ENCODE measurements at places on chromosomes 7 and 10. TPM values are rescaled to one million over a fixed set of nuclear protein-coding genes. Genes with fewer than 3 reads are reported as not detected.

The CREB3L2 gene
- 18.0 TPM for total RNA-seq

The ATP6V0A4 gene
- 0.39 TPM for total RNA-seq

The ZNF488 gene
- 0.53 TPM for total RNA-seq

DNA sequence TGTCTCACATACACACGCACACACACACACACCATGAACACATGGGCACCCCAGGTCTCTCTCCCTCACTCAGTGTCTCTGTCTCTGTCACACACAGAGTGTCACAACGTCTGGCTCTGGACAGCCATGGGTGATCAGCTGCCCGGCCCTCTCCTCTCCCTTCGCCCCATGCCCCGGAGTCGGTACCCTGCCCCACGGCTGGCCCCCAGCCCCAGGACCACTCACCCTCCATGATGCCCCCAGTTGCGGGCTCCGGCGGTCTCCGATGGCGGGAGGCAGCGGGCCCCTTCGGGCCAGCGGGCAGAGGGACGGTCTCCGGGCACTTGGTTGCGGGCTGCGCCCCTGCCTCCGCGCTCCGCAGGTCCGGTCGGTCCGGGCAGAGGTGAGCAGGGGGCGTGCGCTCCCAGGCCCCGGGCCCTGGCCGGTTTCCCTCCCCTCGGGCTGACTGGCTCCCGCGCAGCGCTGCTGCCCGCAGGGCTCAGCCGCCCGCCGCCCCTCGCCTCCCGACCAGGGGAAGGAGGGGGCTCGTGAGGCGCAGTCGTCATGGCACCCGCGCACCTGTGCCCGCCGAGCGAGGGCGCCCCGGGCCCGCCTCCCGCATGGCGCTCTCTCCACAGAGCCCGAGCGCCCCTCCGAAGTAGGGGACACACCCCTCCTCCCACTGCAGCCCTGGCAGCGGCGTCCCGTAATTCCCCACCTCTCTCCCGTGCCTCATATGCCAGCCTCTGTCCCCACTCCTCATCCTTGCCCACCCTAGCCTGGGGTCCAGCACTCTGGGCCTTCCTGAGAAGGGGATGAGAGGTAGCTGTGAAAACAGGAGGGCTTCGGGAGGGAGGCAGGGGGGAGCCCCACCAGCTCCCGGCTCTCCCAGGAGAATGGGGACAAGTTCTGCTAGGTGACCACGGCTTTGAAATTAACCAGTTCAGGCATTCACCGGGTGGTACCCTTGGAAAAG is at the start of gene NPFFR1:
NPFFR1 (minus strand) TSS at position 560 of the 955 bp plus-strand sequence; CDS start at position 232, 328 bp downstream.
- no peak for DNase-seq

DNA sequence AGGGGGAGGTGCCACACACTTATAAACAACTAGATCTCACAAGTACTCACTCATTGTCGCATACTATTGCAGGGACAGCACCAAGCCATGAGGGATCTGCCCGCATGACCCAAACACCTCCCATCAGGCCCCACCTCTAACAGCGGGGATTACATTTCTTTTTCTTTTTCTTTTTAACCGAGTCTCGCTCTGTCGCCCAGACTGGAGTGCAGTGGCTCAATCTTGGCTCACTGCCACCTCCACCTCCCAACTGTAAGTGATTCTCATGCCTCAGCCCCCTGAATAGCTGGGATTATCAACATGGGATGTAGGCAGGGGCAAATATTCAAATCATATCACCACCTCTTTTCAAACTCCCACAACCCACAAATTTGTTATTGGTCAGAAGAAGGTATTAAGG is 76.7 kb downstream of the SKAP2 start:
- DNase-seq, result no peak

GRCh38 chr10:118330295-118331076 is 11.6 kb downstream of the FAM204A start:
- DNase-seq, result no peak

DNA sequence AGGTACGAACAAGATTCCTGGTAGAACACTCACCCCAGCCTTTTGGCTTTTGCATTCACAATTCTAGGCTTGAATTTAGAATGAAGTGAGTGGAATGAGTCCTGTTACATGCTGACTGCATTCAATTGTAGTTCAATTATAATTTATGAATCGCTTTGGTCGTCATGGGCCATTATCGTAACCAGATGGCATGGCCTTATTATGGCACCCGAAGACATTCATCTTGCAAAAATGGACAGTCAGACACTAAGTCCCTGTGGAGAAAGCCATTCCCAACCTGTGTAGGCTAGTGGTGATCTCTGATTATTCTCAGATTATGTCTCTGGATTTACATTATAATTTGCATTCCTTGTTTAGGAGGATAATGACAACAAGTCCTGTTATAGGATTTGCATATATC is 292.4 kb upstream of the NPSR1 start:
- no peak for DNase-seq

DNA sequence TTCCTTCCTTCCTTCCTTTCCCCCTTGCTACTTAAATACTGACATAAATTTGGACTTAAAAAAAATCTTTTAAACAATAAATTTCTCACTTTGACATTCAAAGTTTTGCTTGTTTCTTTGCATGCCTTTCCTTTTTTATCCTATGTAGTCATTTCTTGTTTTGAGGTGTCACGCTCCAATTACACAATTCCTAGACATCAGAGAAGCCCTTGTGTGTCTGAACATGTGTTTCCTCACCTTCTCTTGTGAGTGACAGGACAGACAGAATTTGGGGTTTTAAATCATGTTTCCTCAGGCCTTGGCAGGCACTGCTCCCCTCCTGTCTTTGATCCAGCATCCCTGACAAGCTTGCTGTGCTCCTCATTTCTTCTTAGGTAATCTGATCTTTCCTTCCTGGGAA is 91.3 kb downstream of the CYTH3 start:
- no peak for DNase-seq

DNA sequence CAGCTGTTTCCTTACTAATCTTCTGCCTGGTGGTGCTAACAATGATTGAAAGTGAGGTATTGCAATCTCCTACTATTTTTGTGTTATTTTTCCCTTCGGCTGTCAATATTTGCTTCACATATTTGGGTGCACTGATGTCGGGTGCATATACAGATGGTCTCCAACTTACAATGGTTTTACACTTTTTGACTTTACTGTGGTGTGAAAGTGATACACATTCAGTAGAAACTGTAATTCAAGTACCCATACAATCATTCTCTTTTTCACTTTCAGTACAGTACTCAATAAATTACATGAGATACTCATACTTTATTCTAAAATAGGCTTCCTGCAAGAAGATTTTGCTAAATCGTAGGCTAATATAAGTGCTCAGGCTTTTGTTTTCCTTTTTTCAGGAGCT is 73.2 kb downstream of the RNF216 start:
- no peak for DNase-seq

GRCh38 chr7:35722054-35722849 is 27.3 kb upstream of the HERPUD2 start:
- no peak for DNase-seq

DNA sequence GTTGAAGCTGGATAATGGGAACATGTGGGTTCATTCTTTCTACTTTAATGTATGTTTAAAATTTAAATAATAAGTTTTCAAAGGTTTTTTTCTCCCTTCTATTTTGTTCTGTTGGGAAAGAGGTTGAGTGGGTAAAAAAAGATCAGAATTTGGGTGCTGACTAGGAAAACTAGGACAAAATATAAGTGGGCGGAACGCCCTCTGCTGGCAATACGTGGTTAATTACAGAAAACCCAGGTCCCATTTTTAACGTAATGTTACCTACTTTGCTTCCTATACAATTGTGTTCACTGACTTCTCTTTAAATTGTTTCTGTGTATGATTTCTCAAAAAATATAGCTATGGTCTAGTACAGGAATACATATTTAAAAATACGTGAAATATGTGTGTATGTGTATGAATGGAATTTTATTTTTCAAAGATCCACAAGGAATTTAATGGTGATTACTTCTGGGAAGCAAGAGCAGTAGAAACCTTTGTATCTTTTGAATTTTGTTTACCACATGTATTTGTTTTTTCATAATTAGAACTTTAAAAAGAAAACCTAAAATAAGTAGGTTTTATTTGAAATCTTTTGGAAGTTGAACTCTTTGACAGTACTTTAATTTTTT is 8.7 kb downstream of the ECD start:
- peak; percentile 7 for DNase-seq

GRCh38 chr7:84490661-84491060 is 296.1 kb upstream of the SEMA3A start:
- DNase-seq, result no peak

DNA sequence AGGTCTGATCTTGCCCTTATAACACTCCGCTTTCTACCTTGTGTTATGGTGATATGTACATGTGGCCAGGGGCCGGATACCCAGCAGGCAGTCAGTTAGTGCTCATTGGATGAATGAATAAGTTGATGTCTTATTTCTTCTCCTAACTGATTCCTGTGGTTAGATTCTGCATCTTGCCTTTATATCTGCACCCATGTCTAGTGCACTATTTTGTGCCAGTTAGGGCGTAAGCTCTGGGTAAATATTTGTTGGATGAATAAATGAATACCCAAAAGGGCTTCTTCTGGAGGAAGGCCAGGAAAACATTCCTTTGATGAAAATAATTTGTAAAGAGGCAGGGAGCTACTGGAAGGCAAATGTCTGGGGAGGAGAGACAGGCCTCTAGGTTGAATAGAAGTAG is 148.2 kb downstream of the CHN2 start:
- DNase-seq, result no peak

DNA sequence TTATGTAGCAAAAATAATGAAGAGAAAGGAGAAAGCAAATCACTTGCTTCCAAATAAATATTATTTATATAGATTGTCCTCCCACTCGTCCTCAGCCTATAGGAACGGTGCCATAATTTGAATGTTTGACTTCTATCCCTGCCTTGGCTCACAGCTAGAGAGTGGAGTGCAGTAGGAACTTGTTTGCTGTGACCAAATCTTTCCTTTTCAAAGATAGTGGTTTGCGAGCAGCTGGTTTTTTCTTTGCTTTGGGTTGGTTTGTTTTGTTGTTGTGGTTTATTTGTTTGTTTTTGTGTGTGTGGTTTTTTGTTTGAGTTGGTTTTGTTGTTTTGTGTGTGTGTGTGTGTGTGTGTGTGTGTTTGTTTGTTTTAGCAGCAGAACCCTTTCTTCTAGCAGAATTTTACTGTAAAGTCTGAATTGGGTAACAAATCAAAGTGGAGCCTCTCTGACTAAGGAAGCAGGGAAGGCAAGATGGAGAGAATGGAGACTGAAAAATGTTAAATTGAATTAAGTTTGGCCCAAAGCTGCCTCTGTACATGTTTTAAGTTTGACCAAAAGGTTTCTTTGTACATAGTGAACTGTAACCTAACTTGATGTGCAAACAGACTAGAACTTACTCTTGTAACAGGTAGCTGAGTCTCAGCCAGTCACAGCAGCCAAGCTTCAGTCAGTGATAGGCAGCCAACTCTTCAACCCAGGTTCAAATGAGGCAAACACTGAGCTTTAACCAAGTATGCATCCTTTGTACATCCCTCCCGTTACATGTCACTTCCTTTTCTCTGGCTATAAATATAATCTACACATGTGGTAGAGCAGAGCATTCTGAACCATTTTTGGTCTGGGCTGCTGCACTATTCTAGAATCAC is 149.5 kb upstream of the LRGUK start:
- no peak for DNase-seq

GRCh38 chr7:37359662-37360444 is 88.8 kb downstream of the ELMO1 start:
- DNase-seq, result no peak

DNA sequence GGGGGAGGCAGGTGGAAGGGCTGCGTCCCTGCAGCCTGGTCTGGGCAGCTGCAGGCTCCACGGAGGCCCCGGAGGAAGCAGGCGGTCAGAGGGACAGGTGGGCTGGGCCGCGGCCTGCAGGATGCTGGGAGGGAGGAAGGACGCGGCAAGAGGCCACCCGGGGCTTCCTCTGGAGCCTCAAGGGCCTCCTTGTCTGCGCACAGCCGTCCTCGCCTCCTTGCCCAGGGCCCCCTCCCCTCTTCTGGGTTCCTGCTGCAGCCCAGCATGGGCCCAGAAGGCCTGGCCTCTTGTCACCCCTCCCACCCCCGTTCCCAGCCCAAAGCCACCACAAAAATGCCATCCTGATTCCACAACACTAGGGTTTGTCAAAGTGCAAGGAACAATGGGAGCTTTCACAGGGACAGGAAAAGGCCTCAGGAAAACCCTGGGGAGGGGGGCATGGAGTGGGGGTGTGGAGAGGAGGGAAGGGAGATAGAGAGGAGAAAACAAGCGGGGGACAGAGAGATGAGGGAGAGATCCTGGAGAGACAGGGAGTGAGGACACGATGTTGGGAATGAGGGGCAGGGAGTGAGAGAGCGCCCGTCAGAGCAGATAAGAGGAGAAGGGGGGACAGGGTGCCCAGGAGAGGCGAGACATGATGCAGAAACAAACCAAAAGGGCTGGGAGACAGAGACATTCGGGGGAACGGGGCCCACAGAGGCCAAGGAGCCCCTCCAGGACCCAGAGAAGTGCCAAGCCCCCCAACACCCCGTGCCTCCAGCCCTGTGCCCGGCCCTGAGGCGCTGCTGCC is 41.8 kb downstream of the ZCCHC24 start:
- DNase-seq, result peak; percentile 85

- DNase-seq, result no peak
These were observed 10.9 kb upstream of the ZFAND2A start for GRCh38 chr7:1170741-1171501.

DNA sequence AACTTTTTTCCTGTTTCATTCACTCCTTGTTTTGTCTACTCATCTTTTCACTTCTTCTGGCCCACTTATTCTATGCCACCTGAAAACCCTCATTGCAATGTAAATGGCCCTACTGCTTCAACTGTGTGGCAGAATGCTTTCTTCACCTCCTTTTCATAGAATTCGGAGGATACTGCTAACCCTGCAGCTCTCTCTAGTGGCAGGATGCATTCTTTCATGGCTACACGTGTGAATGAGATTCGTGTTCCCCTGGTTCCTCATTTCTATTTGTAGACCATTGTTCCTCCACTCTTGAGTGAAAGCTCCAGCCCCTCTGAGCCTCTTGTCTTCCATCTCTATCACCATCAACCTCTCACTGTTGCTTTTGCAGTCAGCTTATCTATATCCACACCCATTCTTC is 20.9 kb upstream of the CYP26C1 start:
- no peak for DNase-seq

DNA sequence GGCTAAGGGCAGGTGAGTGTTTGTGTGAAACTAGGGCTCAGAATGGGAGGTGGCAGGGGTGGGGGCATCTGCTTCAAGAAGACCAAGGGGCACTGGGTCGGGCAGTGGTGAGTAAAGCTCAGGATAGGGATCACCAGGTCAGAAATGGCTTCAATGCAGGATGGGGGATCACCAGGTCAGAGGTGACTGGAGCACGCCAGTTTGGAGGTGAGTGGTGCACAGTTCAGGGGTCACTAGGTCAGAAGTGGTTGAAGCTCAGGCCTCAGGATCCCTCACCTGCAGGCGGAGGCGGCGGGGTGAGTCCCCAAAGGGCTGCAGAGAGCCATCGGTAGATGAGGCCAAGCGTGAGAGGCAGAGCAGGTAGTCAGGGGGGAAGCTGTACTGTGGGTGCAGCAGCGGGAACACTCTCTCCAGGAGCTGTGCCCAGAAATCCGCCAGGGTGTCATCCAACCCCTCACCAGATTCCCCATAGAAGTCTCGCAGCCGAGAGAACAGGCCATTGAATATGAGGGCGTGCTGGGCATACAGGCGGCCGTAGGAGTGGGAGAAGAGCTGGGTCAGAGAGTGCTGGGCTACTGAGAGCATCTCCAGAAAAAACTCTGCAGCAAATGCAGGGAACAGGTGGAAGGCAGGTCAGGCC is 1.8 kb downstream of the GPC2 start:
- no peak for DNase-seq

Measured in H4 (cell line).